ENCODE measurements at places on chromosomes 16 and 17. TPM values are rescaled to one million over a fixed set of nuclear protein-coding genes. Genes with fewer than 3 reads are reported as not detected.

Gene SLC5A10
- polyA plus RNA-seq: 0.06 TPM

Gene KRTAP4-9
- not detected for polyA plus RNA-seq

Gene PRRT2
- polyA plus RNA-seq: 6.3 TPM

Gene HS3ST3A1
- not detected for polyA plus RNA-seq

Gene NR1D1
- 24.4 TPM for polyA plus RNA-seq

Gene SHPK
- 7.6 TPM for polyA plus RNA-seq

Gene NT5C3B
- polyA plus RNA-seq: 48.5 TPM

Gene SLC5A11
- not detected for polyA plus RNA-seq

Gene KRT28
- not detected for polyA plus RNA-seq

Gene ACSM2B
- 0.01 TPM for polyA plus RNA-seq

Gene TBC1D3C
- 0.88 TPM for polyA plus RNA-seq

Gene OR1A2
- not detected for polyA plus RNA-seq

Gene MAPT
- 10.5 TPM for polyA plus RNA-seq

Gene TMEM114
- not detected for polyA plus RNA-seq

Gene NME2
- polyA plus RNA-seq: 351 TPM

Gene HBM
- not detected for polyA plus RNA-seq

Gene AANAT
- not detected for polyA plus RNA-seq

Gene KRT12
- not detected for polyA plus RNA-seq

Gene WSCD1
- polyA plus RNA-seq: 3.9 TPM
